ENCODE measurements at places on chromosomes 4 and X. TPM values are rescaled to one million over a fixed set of nuclear protein-coding genes. Genes with fewer than 3 reads are reported as not detected.

C4orf46 gene
- 32.6 TPM for total RNA-seq

HTT-AS gene
- total RNA-seq = not detected

SHISA3 gene
- not detected for total RNA-seq

CENPI gene
- total RNA-seq = 40.7 TPM

SOX3 gene
- not detected for total RNA-seq

ZNF157 gene
- total RNA-seq = not detected

CYLC1 gene
- not detected for total RNA-seq

CT45A2 gene
- total RNA-seq = not detected

GATA1 gene
- not detected for total RNA-seq
